Activated CD4-positive, alpha-beta T cell treated with anti-CD3 and anti-CD28 coated beads for 4 hours (primary cell): ENCODE measurements at places on chromosomes 1 and 21.

GRCh38 chr1:179042087-179042486 lies 16.4 kb downstream of the FAM20B start:
- no peak for DNase-seq

GRCh38 chr1:240030236-240030635 lies 61.4 kb upstream of the FMN2 start:
- DNase-seq: no peak

- no peak for DNase-seq
Measured at GRCh38 chr21:45427331-45428271, 22.6 kb downstream of the COL18A1 start.

GRCh38 chr1:109630898-109631512 lies 11.4 kb downstream of the AMPD2 start:
- DNase-seq: no peak

GRCh38 chr1:70979881-70980280 lies 67.7 kb downstream of the PTGER3 start:
- no peak for DNase-seq

- DNase-seq: no peak
Measured at GRCh38 chr1:85607126-85607920, 26.8 kb downstream of the CCN1 start.

DNA sequence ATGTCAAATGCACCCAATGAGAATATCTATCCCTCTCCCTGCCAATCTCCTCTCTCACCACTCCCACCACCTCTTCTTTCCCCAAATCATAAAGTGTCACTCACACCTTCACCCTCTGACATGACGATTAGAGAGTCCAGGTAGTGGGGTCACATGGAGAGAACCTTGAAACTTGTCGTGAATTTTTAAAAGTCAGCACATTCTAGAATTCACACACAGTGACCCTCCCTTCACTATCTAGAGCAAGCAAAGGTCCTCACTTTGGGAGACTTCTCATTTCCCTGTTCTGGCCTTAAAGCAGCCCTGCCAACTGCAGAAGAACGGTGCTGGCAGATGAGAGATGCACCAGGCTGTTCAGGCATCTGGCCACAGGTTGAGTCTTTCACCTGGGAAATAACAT lies 61.9 kb downstream of the CD34 start:
- no peak for DNase-seq

- no peak for DNase-seq
Measured at GRCh38 chr1:157984469-157984868, 9.0 kb upstream of the KIRREL1 start.

DNA sequence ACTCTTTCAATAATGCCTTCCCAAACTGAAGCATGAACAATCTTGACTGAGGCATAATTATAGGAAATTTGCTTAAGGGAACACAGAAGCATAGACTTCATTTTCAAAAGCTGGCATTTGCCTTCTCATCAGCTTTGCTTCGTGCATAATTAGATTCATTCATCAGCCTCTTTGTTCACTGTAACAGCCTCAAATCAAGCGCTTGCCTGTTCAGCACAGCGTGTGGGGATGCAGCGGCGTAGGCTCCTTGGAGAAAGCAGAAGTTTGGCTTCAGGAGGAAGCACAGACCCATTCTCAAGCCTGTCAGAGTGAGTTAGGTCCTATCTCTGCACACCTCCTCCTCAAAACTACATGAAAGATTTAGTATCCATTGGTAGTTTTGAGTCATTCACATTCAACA lies 246.4 kb upstream of the MAP1LC3C start:
- no peak for DNase-seq

DNA sequence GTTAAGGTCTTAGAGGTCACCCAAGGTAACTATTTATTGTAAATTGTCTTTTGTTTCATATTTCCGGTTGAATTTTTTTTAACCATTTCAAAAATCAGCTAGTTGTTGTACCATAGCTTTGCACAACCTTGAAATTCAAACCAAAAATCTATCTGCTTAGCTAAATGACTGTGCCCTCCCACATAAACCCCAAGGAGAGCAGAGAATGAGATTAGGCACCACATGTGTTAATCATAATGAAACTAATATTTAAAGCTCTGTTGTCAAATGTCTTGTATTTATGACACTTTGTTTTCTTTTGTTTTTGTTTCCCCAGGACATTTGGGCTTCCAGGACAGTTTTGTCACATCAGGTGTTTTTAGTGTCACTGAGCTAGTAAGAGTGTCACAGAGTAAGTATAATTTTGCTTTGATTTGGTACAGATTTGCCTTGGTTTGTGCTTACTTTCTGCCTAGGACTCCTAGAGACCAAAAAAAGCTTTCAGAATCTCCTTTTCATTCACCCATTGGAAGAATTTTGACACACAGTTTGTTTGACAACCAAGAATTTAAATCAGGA lies 249.9 kb downstream of the NFIA start:
- DNase-seq: no peak

- no peak for DNase-seq
Measured at GRCh38 chr1:178126741-178127185, 32.9 kb downstream of the RASAL2 start.

DNA sequence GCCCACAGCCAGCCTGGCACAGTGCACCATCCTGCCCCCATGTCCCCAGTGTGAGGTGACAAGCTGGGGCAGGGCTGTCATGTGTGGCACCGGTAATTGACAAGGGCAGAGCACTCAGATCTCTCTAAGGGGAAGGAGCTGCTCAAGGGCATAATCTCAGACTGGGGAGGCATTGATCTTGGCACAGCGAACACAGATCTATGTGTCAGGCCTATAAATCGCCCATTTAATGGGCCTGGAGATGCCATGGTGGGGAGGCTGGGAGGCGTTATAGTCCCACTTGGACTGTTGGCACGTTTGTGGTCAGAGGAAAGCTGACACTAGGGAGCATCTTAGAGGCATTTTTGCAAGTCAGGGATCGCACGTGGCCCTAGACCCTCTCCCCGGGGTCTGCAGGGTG lies 594.1 kb downstream of the PTPRU start:
- no peak for DNase-seq

DNA sequence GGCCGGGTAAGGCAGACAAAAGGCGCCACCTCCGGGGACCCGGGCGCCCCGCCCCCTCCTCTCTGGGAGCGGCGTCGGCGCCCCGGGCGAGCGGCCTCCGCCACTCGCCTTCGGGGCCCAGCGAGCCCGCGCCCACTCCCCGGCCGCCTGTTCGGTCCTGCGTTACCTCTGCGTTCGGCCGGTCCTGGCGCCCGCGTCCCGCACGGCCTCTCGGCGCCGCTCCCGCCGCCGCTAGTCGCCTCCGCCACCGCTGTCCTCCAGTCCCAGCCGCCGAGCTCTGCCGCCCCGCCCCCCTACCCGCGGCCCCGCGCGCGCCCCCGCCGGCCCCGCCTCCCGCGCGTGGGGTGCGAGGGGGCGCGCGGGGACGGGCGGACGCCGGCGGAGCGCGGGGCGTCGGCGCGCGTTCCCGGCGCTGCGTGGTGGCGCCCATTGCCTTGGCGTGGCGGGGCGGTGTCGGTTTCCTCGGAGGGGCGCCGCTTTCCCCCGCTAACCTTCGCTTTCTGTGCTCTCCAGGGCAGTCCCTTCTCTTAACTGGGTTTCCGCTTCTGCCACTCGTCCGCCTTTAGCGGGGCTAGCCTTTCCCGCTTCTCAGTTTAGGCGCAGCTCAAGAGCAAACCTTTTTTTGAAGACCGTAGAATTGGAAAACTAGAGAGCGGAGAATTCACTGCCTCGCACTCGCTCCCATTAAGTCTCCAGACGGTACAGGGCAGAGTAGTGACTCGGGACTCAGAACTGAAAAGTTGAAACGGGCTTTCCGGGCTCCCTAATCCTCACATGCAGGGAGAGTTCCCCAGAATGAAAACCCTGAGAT lies at the start of gene HP1BP3:
Gene HP1BP3 (minus strand): TSS at position 279 of the 811 bp plus-strand sequence. CDS start 6,867 bp downstream, outside the sequence.
- DNase-seq: peak; percentile 81

GRCh38 chr1:56562891-56563452 lies 16.4 kb downstream of the PLPP3 start:
- DNase-seq: no peak

DNA sequence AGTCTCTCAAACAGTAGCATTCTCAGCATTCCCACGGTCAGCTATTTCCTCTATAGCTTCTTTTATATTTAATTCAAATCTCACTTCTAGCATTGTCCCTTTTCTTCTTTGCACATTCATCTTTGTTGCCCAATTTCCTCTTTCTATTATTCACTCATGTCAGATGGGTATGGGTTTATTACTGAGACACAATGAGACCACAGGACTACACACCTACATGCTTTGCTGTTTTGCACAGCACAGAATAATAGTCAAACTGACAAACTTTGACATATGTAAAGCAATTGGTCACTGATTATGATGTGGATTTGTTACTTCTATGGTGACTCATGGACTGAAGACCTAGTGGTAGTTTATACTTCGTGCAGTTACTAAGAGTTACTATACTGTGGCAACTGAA lies 5.8 kb upstream of the CD1C start:
- no peak for DNase-seq

DNA sequence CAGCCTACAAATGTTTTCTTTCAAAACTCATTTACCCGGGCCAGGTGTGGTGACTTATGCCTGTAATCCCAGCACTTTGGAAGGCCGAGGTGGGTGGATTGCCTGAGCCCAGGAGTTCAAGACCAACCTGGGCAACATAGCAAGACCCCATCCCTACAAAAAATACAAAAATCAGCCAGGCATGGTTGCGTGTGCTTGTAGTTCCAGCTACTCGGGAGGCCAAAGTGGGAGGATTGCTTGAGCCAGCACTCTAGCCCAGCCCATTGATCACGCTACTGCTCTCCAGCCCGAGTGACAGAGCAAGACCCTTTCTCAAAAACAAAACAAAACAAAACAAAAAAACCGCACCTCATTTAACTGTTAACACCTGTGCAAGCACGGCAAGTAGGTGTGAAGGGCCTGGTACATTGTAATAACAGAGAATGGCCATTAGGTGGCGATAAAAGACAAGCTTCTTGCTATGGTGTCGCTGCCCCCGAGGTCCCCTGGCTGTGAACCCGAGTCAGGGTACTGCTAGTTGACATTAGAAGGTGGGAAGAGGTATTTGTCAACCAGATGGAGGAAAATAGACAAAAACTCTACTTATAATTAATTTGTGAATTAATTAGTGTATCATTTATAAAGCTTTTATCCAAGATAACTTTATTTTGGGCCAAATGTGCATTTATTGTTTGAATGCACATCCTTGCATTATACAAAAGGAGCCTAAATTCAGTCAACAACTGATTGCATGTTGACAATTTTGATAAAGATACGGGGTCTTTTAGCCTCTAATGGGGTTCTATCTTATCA lies 66.5 kb downstream of the SH3BGR start:
- peak; percentile 44 for DNase-seq

DNA sequence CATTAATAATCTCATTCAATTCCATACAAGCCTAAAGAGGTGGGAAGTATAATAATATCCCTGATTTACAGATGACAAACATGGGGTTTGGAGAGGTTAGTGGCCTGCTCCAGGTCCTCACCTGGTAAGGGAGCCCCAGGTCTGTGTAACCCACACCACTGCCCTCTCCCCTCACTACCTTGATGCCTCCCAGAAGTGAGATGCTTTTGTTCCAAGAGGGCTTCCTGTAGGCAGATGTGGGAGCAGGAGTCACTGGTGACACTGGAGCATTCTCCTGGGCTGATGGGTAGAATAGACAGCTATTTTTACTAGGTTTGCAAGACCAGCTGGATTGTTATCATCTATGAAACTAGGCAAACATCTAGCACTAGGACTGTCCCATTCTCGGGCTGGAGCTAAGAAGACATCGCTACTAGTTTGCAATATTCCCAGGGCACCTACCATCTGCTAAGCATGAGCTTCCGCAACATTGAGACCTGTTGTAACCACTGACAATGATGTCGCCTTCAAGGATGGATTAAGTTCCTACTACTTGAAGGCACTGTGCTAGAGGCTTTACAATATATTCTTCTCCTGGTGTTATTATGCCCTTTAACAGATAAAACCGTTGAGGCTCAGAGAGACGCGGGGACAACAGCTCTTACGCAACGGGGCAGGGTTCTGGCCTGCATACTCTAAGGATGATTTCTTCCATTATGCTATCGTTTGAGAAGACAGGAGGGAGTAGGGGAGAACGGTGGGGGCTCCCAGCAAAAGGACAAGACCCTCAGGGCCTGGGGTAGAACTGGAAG lies 35.0 kb downstream of the BATF3 start:
- DNase-seq: no peak

GRCh38 chr1:71572038-71572437 lies 491.2 kb upstream of the ZRANB2 start:
- no peak for DNase-seq
